H7 (cell line): ENCODE measurements at places on chromosomes 7 and 10. TPM values are rescaled to one million over a fixed set of nuclear protein-coding genes. Genes with fewer than 3 reads are reported as not detected.
A peak's percentile ranks its signal among the peaks of the same experiment; 100 is the strongest.

DNA sequence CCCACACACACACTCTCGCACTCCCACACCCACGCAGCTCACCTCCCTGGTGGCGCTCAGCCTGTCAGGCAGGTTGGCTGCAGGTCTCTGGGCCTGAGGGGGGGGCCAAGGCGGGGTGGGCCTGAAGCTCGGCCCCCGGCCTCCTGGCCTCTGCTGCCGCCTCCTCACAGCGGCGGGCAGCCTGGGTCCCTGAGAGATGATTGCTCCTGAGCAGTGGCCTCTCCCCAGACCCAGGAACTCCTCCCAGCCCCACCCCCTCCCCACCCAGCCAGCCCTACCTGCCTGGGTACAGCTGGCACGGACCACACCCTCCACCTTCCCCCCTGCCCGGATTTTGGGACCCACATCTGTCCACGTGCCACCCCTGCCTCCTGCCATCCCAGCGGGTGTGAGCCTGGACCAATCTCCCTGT is 4.6 kb upstream of the TMEM184A start:
- DNase-seq: peak; percentile 56

Gene TMEM229A
- total RNA-seq: 0.15 and 0.42 TPM in 2 replicates

- peak; percentile 63 for DNase-seq
These were observed 1.8 kb downstream of the IMPDH1 start for GRCh38 chr7:128407751-128408708.

GRCh38 chr7:101845974-101846373 is 28.5 kb downstream of the CUX1 start:
- no peak for DNase-seq

GRCh38 chr7:113338071-113338696 is 219.8 kb upstream of the SMIM30 start:
- DNase-seq: no peak

DNA sequence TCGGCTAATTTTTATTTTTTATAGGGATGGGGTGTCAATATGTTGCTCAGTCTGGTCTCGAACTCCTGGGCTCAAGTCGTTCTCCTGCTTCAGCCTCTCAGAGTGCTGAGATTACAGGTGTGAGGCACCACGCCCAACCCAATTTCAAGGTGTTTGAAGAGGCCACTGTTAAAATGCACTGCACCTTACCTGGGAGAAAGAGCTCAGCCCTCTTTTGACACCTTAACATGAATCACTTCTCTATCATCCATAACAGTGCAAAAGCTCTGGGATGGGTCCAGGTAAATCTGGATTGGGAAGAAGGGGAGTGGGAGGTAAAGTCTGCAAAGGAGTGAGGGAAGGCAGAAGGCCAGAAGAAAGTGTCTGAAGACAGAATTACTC is 557 bp upstream of the ZNF282 start:
- DNase-seq: no peak
